Germinal center (tissue), 1 donor: ENCODE measurements at places on chromosomes 2 and 18.

GRCh38 chr2:46576875-46577274 is 97.5 kb downstream of the TMEM247 start:
- no peak for DNase-seq

DNA sequence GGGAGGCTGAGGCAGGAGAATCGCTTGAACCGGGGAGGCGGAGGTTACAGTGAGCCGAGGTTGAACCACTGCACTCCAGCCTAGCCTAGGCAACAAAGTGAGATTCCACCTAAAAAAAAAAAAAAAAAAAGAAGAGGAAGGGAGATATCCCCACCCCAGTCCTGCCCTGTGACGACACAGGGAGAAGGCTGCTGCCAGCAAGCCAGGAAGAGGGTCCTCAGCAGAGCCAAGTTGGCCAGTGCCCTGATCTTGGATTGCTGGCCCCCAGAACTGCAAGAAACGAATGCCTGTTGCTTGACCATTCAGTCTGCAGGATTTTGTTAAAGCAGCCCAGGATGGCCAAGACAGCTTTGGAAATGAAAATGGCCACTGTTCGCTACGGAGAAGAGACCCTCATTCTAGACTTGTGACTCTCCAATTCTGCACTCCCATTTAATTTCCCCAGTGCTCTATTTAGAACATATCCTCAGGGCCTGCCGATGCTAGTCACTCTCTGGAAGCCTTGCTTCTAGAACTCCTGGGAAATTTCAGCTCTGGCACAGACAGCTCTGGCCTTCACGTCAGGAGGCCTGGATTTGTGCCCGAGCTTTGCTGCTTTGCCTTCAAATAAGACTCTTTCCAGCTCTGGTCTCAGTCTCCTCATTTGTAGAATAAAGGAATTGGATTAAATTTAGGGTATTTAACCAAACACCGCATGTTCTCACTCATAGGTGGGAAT is 15.7 kb upstream of the AMMECR1L start:
- DNase-seq, result no peak

GRCh38 chr18:47929681-47930198 is 719 bp downstream of the SMAD2 start:
- DNase-seq, result no peak

- no peak for DNase-seq
Observed at GRCh38 chr2:23376075-23376474, 8.9 kb upstream of the KLHL29 start.

- no peak for DNase-seq
Observed at GRCh38 chr2:217301142-217301925, 441.5 kb upstream of the TNP1 start.

GRCh38 chr2:118841828-118842461 is 5.5 kb downstream of the EN1 start:
- DNase-seq, result no peak

DNA sequence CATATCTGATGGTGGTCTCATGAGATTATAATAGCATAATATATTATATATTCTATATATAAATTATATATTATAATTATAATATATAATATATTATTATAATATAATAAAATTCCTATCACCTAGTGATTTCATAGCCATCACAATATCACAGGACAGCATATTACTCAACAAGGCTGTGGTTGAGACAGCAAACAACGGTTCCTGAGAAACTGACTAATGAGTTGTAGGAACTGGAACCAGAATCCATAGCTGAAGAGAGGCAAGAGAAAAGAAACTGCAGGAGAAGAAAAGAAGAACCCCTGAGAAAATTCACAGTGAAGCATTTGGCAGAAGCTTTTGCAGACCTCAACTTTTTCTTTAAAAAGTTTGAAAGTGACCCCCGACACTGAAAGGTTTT is 84.0 kb downstream of the BCL2L11 start:
- DNase-seq, result no peak

- DNase-seq, result no peak
Observed at GRCh38 chr2:179528576-179529069, 264.0 kb upstream of the SESTD1 start.

DNA sequence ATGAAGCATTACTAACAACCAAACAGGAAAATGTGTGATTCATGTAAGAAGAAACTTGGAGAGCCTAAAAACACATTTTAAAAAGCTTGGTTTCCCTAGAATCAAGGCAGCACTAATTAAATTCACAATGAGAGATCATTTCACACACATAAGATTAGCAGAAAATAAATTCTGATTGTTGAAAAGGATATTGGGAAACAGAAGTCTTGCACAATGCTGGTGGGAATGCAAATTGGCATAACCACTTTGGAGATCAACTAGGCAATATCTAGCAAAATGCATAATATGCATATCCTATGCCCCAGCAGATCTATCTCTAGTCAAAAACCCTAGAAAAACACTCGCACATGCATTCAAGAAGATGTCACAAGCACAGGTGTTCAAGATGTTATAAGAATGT is 75.3 kb upstream of the SIX3 start:
- DNase-seq, result no peak

DNA sequence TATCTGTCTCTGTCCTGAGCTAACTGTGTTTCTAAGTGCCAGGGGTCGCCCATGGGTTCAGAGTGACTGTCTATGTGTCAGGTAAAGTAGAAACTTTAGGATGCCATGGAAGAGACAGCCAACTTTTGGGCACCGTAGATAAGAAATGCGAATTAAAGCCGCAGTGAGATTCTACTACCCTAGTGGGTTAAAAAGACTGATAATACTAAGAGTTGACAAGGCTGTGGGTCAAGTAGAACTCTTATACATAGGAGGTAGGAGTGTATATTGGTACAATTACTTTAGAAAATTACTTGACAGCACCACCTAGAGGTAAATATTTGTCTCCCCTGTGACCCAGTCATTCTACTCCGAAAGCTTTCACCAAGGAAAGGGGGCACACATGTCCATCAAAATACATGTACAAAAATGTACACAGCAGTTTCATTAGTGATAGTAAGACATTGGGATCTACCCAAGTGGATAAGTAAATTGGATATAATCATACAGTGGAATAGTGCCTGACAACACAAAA is 371.3 kb downstream of the SLC4A3 start:
- DNase-seq, result no peak
